ENCODE measurements at places on chromosomes 13 and 19. TPM values are rescaled to one million over a fixed set of nuclear protein-coding genes. Genes with fewer than 3 reads are reported as not detected.

DNA sequence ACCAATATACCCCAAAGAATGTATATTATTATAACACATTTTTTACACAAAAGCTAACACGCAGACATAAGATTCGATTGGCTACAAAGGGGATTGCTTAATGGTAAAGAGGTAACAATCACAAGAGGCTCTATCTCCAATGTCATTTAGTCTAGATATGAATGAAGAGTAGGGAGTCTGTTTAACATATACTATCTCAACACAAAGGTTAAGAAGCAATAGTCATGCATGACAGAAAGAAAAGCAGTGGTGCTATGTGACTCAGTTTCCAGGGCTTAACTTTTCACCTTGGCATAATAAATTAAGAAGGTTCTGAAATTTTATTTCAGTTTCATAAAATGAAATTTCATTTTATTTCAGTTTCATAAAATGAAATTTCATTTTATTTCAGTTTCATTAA, 33.3 kb downstream of the UFM1 start:
- DNase-seq, result no peak

GRCh38 chr19:18340190-18340989, at the start of gene PGPEP1:
PGPEP1 (plus strand) TSS chr19:18340598; CDS start chr19:18340682, 84 bp downstream.
- peak; percentile 43 for DNase-seq

DNA sequence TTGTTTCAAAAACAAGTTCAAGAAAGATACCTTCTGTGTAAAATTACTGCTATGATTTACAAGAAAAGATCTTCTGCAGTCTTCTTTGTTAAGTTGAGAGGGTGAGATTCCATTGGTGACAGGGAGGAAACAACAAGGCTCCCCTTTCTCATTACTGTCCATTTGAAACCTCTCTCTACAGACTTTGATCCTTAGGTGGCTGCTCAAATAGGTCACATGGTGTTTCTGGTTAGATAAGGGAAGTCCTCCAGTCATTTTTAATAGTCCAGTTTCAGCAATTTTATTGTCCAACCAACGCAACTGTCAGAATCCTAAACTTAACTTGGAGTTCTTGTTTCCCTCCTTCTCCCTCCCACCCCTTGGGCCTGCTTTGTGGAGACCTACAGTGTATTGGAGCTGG, 390.4 kb downstream of the EFNB2 start:
- no peak for DNase-seq

DNA sequence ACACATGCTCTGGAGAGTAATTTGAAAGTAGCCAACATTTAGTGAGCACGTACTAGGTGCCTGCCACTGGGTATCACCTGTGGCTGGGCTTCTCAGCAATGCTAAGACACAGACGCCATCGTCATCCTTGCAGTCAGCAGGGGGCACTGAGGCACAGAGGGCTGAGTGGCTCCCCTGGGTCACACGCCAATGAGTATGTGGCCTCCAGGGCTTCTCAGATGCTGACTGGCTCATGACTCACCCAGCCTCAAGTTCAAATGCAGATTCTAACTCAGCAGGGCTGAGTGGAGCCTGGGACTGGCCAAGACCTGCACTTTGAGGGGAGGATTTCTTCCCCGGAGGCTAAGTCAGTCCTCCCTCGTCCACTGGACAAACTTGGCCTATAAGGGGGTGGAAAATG, 115.1 kb upstream of the CACNA1A start:
- DNase-seq, result no peak

GRCh38 chr13:79457948-79458347, 23.0 kb upstream of the NDFIP2 start:
- DNase-seq, result no peak

DNA sequence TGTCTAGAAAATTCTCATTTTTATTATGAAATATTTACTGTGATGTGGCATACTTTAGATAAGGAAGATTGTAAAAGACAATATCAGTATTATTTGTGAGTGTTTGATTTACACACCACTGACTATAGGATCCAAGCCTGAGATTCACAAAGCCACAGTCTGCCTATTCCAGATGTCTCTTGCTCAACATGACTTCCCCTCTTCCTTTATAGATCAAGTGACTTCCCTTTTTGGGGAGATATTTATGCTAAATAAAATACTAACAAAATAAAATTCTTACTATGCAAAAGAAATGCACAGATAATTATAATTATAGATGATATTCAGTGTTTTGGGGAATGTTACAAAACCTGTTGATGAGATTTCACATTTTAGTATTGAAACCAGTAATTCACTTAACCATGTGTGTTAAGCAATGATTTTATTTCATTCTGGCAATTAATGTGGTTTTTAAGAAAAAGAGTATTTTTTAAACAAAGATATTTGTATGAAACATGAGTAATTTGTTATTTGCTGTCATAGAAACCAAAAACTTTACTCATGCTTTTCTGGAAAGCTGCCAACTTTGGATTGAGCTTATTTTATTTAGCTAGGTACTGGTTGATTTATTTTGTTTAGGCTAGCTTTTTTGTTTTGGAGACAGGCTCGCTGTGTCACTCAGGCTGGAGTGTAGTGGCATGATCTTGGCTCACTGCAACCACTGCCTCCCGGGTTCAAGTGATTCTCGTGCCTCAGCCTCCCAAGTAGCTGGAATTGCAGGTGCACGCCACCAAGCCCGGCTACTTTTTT, 13.7 kb upstream of the GPR183 start:
- no peak for DNase-seq

- DNase-seq, result no peak
Observed at GRCh38 chr19:12886651-12886968, 391 bp downstream of the KLF1 start.

DNA sequence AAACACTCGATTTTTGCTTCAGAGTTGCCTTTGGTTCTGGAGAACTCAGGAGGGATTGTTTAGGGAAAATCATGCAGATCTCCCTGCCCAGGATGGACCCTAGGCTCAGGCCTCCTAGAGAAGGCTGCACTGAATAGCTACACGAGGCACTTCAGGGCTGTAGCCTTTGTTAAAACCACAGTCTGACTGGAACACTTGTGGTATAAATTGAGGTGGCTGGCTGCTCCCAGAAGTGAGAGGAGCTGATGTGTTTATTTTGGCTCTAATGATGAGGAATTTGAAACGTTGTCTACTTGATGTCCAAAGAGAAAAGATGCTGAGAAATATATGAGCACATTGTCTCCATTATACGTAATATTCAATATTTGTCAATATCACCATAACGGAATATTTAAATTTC, 762.1 kb upstream of the ARGLU1 start:
- no peak for DNase-seq

- DNase-seq, result no peak
Observed at GRCh38 chr13:43879755-43880181, at the start of gene LACC1. LACC1 (plus strand) TSS chr13:43879904; CDS start chr13:43880986, 1,082 bp downstream.

- DNase-seq, result no peak
Observed at GRCh38 chr13:113094410-113094800, 11.2 kb upstream of the F7 start.

DNA sequence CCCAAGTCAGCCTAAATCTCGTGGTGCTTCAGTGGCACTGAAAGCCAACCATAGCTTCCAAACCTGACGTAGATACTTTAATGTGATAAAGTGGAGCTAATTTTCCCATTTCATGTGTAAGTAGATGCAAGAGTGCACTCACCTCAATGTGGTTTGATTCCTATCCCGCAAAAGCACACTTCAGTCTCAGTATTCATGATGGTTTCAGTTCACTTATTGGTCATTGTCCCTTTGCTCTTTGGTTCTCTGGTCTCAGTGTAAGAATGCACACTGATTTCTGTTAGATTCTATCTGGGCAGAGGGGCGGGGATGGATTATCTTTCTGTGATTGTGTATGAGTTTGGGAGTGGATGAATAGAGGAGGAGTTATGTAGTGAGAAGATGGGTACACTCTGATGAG, 340.6 kb downstream of the KCNRG start:
- DNase-seq, result no peak

DNA sequence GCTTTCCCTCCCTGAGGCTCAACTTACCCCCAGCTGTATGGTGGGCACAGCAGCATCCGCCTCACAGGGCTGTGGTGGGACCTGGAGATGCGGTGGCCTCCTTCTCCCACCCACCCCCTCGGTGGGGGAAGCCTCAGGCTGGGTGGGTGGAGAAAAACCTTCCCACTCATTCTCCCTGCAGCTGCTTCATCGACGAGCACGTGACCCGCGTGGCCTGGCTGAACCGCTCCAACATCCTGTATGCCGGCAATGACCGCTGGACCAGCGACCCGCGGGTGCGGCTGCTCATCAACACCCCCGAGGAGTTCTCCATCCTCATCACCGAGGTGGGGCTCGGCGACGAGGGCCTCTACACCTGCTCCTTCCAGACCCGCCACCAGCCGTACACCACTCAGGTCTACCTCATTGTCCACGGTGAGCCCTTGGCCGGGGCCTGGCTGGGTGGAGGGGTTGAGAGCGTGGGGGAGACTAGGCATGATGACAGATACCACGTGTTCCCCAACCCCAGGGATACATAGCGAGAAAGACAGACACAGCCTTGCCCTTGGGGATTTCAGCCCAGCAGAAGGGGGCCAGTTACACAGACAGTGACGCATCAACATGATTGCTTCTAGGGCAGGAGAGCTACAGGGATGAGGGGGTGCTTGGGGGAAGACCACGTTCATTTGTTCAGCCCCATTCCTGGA, 12.2 kb downstream of the IGLON5 start:
- DNase-seq, result no peak

DNA sequence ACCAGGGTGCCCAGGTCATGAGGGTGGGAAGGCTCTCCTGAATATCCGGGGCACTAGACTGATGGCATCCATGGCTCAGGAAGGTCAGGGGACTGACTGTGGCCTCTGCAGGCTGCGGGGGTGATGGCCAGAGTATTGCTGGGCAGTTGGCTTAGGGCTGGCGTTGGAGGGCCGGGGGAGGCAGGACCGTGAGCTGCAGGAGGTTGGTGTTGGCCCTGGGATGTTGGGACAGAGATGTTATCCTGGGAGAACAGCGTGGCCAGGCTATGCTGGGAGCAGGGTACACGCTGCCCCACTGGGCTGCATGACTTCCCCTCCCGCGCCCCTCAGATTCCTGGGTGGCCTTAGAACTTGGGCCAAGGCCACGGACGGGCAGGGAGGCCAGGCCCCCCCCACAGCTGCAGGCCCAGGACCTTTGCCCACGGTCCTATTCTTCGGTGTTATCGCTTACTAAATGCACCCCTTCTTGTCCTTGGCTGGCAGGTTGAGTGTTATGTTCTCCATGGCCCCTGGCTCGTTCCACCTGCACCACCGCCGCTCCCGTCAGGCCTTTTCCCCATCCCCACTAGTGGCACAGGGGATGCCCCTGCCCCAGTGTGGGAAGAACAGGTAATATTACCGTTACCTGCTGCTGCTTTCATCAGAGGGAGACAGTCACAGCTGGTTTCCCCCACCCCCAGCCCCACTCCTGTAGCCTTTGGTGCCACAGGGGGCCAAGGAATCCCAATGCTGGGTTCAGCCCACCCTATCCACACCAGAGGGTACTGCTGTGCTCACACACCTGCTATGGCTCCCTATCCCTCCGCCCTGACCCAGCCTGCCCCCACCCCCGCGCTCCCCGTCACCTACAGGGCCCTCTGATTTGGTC, 3.2 kb upstream of the ISYNA1 start:
- no peak for DNase-seq

DNA sequence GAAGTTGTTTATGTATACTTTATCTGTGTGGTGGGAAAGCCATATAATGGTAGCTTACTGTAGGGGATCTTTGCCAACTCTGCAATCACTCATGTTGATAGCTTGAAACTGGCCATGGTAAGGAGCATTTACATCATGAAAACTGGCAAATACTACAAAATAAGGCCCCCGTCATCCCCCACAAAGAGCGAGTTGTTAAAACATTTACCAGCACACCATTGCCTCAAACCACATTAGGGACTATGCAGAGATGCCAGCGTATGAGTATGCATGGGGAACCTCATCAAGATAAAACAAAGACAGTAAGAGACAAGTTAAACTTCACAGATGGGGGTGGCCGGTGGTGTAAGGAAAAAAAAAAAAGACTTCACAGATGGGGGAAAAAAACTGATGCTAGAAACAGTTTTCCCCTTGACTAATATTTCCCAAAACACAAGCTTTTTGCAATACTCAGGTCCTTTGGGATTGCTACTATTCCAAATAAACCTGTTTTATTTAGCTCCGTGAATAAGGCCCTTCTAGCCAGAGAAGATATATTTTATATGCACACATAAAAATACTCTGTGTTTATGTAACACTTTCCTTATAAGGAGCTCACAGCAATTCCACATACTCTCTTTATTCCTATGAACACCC, 70.6 kb upstream of the SERP2 start:
- DNase-seq, result no peak

DNA sequence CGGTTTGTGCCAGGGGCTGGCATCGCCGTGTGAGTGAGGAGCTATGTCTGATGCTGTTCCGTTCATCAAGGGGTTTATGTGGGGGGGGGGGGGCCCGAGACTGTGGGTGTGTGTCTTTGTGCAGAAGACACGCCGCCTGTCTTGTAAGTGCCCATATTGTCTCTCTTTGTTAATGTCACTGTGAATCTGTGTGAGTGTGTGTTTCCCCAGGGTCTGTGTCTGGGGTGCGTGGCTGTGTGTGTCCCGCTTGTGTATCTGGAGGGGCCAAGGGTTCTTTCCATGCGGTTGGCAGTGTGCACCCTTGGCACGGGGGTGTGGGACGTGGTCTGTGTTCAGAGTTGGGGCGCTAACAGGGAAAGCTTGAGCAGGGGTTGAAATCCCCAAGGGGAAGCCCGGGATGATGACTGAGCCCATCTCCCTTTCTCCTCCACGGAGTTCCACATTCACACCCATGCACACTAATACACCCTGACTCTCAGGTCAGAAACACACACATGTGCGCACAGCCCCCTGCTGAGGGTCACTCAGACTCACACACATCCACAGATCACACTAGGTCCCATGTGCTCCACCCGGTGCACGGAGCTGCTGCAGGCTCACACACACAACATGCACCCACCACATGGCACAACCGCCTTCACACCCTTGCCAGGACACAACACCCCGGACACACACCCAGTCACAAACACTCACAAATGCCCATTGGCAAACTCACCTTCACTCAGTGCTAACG, 1.8 kb downstream of the NCAN start:
- DNase-seq, result no peak

DNA sequence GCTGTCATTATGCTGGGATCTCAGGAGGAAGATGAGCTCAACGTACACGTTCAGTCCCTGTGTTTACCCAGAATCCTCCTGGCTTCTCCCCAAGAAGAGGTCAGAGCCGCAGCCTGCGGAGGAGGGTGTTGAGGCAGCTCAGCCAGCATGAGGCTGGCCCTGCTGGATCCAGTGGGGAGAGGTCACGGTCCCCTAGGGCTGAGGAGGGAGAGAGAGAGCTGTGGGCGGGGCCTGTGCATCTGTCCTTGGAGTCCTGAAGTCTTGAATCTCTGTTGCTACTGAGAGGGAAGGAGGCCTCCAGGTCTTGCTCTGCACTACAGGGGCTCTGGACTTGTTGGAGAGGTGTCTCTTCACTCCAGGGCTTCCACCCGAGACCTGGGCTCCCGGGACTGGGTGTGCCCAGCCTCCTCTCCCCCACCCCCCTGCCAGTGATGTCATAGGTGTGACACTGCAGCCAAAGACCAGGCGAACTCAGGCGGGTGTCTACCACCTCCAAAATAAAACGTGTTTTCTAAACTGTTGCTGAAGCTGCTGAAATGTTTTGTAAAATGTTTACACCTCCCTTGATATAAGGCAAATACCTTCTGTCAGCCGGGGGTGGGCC, 77.9 kb upstream of the KCTD15 start:
- no peak for DNase-seq

- no peak for DNase-seq
Observed at GRCh38 chr13:28320884-28321574, 173.9 kb downstream of the FLT1 start.

GRCh38 chr19:4144666-4145249, 8.7 kb upstream of the CREB3L3 start:
- no peak for DNase-seq

ACTMAP gene
- total RNA-seq, result 14.2 TPM

PRTN3 gene
- 0.23 TPM for total RNA-seq

STOML3 gene
- not detected for total RNA-seq

NCAN gene
- total RNA-seq, result 0.02 TPM

Measured in mesothelial cell of epicardium (in vitro differentiated cells).